ENCODE measurements at places on chromosomes 3 and 15. TPM values are rescaled to one million over a fixed set of nuclear protein-coding genes. Genes with fewer than 3 reads are reported as not detected.

- no peak for DNase-seq
Measured at GRCh38 chr3:52892625-52893311, 4.6 kb downstream of the STIMATE start.

GRCh38 chr3:148078658-148079057 is 619.0 kb upstream of the AGTR1 start:
- DNase-seq = no peak

DNA sequence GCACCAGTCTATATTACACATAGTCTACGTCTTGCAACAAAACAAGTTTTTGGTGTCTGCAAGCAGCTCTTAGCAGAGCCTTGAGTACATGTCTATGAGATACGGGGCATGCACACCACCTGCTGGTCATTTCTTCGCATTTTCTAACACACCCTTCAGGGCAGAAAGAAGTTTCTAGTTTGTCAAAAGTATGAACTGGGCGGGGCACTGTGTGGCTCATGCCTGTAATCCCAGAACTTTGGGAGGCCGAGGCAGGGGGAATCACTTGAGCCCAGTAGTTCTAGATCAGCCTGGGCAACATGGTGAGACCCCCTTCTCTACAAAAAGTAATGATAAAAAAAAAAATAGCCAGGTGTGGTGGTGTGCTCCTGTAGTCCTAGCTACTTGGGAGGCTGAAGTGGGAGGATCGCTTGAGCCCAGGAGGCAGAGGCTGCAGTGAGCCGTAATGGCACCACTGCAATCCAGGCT is 64.2 kb upstream of the ARL8B start:
- DNase-seq = no peak

- DNase-seq = no peak
Measured at GRCh38 chr3:47079432-47079831, 84.5 kb downstream of the SETD2 start.

- no peak for DNase-seq
Measured at GRCh38 chr3:129434140-129434539, 5.6 kb downstream of the MBD4 start.

GRCh38 chr3:30204126-30204525 is 402.3 kb upstream of the TGFBR2 start:
- DNase-seq = no peak

DNA sequence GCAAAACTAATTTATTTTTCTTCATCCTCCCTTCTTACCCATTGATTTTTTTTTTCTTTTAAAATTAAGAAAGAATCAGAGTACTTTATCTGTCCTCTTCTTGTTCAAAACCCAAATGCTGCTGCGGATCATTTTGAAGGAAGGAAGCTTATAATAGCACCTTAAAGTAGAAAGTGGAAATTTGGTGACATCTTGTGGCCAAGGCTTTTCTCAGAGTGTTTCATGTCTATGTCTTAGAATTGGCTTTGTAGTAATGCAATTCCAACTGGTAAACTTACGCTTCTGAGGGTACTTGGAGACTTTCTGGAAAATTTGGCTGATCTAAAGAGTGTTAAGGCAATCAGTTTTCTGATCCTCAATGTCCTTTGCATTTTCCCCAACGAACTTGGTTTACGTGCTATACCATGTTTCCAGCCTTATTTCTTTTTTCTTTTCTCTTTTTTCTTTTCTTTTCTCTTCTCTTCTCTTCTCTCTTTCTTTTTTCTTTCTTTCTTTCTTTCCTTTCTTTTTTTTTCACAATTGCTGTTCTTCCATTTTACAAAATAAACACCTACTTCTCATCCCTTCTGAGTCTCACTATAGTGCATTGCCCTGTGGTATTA is 30.7 kb downstream of the C3orf38 start:
- DNase-seq = no peak

DNA sequence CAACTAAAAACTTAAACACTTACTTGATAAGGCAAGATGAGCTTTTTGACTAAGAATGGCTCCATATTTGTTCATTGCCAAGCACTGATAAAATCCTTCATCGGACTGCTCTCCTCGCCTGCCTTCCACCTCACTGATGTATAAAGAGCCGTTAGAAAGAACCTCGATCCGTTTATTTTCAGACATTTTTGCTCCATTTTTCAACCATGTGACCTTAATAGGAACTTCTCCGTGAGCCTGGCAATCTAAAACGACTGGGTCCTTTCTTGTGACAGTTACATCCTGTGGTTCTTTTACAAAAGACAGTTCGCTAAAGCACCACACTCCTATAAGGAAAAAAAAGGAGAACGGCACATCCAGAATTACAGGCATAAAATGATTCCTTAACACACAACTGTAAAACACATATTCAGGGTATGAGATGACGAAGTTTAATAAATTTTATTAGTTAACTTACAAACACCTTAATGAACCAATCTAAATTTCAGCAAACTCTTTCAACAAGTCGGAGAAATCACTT is 2.5 kb downstream of the PRTG start:
- DNase-seq = no peak

The CKMT1B gene
- total RNA-seq = 83.4 TPM

The MED12L gene
- total RNA-seq = 51.7 TPM

The TMC3 gene
- total RNA-seq = 0.31 TPM

The TTLL13 gene
- total RNA-seq = 0.75 TPM
